Stimulated activated CD4-positive, alpha-beta T cell treated with anti-CD3 and anti-CD28 coated beads, TNF-alpha, amount 100 ng/mL, for 1 hour (primary cell): ENCODE measurements at places on chromosomes 1 and 21.

DNA sequence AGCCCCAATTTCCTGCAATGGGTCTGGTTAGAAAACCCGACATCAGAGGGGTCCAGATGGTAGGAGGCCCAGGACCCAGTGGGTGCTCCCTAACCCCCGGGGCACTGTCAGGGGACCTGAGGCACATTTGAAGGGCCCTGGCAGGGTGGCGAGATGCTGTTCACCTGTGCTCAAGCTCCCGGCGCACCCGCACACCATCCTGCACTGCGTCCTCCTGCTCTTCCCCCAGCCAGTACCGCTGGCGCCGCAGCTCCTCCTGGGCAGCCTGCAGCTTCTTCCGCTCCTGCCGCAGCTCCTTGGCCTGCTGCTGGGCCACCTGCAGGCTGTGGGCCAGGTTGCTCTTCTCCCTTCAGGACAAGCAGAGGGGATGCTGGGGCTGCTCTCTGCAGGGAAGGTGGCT, 36.0 kb downstream of the RNU1-1 start:
- DNase-seq, result no peak

- no peak for DNase-seq
Observed at GRCh38 chr1:75614399-75614756, 3.5 kb upstream of the SLC44A5 start.

DNA sequence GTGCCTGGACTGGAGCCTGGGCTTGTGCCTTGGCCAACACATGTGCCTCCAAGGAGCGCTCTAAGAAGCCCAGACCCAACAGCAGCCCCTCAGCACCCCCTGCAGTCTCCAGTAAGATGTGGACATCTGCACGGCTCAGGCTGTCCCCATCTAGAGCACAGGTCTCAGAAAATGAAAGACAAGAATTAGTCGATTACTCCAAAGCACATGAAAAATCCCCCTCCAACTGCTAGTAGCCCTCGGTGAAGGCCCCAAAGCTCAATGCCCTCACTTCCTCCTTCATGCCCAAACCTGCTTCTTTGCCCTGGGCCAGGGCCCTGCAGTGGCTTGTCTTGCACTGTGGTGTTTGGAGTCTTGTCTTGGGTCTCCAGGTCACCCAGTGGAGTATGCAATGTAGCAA, 21.9 kb upstream of the ERO1B start:
- no peak for DNase-seq

- DNase-seq, result no peak
Observed at GRCh38 chr21:14918527-14918926, 146.3 kb downstream of the NRIP1 start.

DNA sequence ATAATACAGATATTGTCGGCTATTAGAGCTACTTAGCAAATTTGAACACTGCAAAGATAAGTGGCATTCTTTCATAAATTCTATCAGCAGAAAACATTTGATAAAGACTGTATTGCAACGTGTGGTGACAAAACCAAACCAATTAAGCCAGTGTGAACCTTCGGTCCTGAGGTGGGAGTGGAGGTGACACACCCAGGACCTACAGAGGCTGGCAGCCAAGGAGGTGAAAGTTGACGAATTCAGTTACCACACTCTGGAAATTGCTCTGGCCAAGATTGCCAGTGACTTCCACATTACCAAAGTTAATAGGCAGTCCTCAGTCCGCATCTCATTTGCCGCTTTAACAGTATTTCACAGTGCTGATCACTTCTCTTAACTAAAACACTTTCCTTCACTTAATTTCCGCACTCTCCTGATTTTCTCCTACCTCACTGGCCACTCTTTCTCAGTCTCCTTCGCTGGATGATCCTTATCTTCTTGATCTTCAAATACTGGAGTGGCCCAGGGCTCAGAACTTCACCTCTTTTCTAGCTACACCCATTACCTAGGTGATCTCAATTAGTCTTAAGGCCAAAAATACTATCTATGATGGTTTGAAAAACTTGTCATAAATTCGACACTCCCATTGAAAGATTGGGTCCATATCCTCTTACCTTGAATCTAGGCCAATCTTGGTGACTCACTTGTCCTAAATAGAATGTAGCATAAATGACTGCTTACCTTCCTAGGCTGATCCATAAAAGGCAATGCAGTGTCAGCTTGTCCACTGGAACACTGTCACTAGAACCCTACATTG, 5.1 kb upstream of the CDC42BPA start:
- no peak for DNase-seq

- DNase-seq, result no peak
Observed at GRCh38 chr21:45293220-45293725, 5.6 kb upstream of the POFUT2 start.

DNA sequence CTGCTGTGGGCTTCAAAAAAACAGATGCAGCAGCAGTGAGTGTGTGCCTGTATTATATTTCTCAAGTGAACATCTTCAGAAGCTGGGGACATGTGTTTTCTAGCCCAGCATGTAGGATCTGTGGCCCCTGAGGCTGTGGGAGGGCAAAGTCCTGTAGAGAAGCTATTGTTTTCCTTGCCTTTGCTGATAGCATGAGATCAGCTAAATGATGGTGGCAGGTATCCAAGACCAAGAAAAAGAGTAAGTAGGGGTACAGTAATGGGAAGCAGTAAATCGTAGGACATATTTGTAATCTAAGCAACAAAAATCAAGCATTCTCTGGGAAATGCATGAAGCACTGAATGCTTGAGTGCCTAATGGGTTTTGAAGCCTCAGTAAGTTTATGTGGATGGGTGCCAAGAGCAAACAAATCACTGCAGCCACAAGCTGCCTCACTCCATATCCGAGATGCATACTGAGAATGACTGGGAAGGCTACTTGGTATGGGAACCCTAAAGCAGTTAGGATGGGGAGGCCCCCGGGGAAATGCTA, 98.3 kb downstream of the CD58 start:
- no peak for DNase-seq

GRCh38 chr1:111559736-111560279, 56.4 kb upstream of the ADORA3 start:
- DNase-seq, result no peak

DNA sequence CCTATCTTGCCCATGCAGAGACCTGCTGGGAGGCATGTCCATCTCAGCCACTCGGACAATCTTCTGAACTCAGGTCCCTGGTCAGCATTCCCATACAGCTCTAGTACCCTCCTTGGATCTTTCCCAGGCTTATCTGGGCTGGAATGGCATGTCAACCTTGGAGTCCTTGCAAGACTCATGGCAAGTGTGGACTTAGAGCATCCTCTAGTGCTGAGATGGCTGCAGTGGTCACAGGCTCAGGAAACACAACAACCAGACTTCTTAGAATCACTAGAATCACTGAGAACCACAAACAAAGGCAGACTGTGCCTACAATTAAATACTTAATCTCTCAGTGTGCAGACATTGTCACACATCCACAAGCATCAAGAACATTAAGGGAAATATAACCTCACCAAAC, 73.1 kb upstream of the TSHB start:
- DNase-seq, result no peak

DNA sequence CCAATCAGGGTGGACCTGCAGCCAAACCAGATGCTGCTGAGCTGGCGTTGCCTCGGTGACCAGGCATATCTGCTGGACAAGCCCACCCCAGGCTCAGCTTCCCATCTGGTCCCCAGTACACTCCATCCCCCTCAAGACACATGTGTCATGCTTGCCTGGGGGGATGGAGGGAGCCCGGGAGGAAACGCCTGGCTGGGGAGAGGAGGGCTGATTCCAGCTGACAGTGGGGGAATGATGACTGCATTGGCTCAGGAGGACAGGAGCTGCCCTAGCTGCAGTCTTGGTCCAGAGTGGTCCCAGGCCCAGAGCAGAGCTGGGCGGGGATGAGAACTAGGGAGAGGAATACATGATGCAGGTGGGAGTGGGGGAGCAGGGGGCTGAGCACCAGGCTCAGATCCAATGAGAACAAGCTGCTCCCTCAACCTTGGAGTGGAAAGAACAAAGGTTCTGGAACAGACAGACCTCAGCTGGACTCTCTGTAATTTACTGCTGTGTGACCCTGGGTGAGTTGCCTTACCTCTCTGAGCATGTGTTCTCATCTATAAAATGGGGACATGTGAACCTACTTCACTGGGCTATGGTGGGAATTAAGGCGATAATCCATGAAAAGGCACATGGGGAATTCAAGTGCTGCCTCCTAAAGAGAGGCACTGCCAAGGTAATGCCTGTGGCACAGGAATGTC, 23.1 kb upstream of the ECE1 start:
- no peak for DNase-seq

- DNase-seq, result no peak
Observed at GRCh38 chr1:53370369-53370961, 42.6 kb upstream of the LRP8 start.

DNA sequence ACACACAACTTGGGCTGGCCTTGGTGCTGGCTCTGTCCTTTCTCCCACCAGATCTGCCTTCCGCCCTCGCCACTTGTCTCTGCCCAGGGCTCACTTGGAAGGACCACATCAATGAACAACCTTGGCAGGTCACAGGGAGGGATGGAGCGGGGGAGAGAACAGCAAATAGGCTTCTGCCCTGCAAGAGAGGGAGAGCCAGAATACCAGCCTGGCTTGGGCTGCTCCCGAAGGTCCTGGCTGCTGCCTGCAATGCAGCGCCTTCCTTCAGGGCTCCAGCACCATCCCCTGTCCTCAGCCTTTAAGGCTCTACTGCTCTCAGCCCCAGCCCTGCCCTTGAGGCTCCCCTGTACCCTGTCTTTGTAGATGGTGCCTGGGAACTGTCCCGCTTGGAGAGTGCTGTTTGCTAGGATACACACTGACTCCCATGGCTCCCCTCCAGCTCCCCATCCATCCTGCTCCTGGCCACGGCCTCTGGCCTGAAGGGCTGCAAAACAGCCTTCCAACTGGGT, 43.8 kb downstream of the HIVEP3 start:
- no peak for DNase-seq

GRCh38 chr1:27138927-27139326, 16.0 kb downstream of the SLC9A1 start:
- no peak for DNase-seq

- no peak for DNase-seq
Observed at GRCh38 chr1:245807954-245808719, 653.4 kb downstream of the KIF26B start.
